ENCODE measurements at places on chromosomes 7 and 10.
A peak's percentile ranks its signal among the peaks of the same experiment; 100 is the strongest.

- DNase-seq, result no peak
These were observed 29.1 kb downstream of the TRUB1 start for GRCh38 chr10:114967071-114967470.

- DNase-seq, result no peak
These were observed 84.0 kb upstream of the ANLN start for GRCh38 chr7:36305648-36306047.

- DNase-seq, result no peak
These were observed 9.4 kb downstream of the EBF3 start for GRCh38 chr10:129954492-129955315.

GRCh38 chr10:76126607-76127527 is 695.4 kb downstream of the LRMDA start:
- no peak for DNase-seq

- DNase-seq, result no peak
These were observed 708.5 kb upstream of the SORCS1 start for GRCh38 chr10:107873007-107873406.

GRCh38 chr7:154909241-154910105 is 93.5 kb downstream of the PAXIP1 start:
- DNase-seq, result no peak

- no peak for DNase-seq
These were observed 399.9 kb upstream of the IGFBP3 start for GRCh38 chr7:46320956-46321355.

- no peak for DNase-seq
These were observed 188.5 kb upstream of the AGR3 start for GRCh38 chr7:17070231-17070708.

- no peak for DNase-seq
These were observed 9.9 kb downstream of the BAZ1B start for GRCh38 chr7:73512018-73512780.

DNA sequence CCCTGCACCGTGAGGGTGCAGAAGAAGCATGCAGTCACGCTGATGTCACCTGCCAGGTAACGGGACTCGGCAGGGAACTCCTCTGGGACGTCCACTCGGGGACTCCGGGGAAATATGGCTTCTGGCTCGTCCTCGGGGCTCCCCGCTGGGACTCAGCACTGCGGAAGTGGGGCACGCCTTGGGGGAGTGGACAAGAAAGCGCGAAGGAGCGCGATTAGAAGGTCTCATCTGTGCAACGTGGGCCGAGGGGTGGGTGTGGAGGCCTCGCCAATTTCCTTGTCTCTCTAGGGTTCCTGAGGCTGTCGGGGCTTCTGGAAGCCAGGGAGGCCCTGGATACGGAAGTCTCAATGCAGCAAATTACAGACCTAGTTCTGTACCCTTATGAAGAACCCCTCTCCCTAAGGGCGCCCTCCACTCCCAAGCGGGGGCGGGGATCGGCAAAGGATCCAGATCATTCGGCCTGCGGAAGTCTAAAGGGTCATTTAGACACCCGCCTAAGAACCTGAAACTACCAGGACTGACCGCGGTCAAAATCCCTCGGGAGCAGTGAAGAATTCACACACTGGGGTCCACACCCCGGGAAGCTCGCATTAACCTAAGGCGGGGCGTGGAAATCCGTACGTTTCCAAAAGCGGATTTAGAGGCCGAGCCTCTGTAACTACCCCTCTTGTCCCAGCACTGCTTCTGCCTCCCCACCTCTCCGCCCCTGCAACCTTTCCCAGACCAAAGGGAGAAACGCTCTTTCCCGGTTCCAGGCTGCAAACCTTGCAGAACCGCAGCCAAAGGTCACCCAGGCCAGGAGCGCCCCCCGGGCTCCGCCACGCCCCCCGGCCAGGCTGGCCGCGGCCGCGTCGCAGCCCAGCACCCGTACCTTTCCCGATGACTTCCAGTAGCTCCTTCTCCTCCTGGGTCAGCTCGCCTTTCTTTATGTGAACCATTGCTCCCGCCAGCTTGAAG is 640 bp downstream of the ANKMY2 start:
- DNase-seq, result peak; percentile 44

DNA sequence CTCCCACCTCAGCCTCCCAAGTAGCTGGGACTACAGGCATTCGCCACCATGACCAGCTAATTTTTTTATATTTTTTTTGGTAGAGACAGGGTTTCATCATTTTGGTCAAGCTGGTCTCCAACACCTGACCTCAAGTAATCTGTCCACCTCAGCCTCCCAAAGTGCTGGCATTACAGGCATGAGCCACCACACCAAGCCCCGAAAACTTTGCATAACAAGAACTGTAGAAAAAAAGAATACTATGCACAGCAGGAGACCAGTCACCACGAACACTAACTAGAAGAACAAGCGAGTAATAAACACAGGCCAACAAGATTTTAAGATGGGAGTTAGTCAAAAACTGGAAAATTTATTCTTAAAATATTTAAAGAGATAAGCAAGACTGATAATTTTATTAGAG is 447.0 kb downstream of the ETV1 start:
- DNase-seq, result no peak

GRCh38 chr7:49660170-49660783 is 113.2 kb upstream of the VWC2 start:
- DNase-seq, result no peak

GRCh38 chr7:20033621-20034400 is 183.4 kb downstream of the MACC1 start:
- no peak for DNase-seq

DNA sequence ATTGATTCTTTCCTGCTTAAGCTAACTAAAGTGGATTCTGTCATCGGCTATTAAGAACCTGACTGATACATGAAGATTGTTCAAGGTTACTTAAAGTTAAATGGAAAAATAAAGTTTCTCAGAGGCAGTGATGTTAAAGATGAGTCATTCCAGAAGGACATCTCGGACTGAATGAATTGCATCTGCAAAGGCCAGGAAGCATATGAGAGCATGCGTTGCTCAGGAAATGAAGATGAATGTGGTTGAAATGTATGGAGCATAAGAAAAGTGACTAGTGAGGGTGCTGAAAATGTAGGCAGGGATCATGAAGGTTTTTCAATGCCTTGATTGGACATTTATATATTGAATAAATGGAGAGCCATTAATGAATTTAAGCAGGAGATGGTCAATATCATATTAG is 133.9 kb upstream of the GHITM start:
- no peak for DNase-seq

DNA sequence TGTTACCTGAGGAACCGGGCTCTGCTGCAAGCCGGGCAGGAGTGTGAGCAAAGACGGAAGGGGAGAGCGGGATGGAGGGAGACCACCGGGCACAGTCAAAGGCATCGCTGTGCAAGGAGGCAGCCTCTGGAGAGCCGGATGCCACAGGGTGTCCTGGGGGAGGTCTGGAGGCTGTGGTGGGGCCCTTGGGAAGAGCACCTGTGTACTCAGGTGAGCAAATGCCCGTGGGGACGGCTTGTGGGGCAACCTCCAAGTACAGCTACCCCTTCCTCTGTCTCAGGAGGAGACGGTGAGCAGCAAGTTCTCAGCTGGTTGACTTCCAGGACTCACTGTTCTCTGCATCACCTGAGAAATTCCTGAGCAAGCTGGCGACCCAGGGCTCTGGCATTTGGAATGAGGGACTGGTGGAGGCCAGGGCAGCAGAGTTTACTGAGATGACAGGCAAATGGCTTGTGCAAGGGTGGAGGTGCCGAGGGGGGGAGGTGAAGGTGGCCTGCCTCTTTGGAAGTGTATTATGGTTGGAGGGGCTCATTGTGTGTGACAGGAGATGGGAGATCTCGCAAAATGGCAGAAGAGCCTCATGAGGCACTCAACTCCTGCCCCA is 345.2 kb upstream of the SHH start:
- DNase-seq, result no peak

- no peak for DNase-seq
These were observed 298.9 kb downstream of the WDR37 start for GRCh38 chr10:1354809-1355710.

GRCh38 chr10:90775351-90776028 is 82.3 kb downstream of the HTR7 start:
- no peak for DNase-seq

DNA sequence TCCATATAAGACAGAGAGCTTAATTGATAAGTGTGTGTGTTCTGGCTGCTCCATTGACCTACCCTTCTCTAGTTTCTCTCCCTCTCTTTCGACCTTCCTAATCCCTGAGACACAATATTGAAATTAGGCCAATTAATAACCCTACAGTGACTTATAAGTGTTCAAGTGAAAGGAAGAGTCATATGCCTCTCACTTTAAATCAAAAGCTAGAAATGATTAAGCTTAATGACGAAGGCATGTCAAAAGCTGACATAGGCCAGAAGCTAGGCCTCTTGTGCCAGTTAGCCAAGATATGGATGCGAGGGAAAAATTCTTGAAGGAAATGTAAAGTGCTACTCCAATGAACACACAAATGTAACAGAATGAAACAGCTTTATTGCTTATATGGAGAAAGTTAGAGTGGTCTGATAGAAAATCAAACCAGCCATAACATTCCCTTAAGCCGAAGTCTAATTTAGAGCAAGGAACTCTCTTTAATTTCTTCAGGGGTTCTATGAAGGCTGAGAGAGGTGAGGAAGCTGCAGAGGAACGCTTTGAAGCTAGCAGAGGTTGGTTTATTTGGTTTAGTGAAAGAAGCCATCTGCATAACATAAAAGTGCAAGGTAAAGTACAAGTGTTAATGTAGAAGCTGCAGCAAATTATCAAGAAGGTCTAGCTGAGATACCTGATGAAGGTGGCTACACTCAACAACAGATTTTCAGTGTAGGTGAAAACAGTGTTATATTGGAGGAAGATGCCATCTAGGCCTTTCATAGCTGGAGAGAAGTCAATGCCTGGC is 53.8 kb downstream of the ST7 start:
- no peak for DNase-seq

- DNase-seq, result no peak
These were observed 53.3 kb downstream of the ZMYND11 start for GRCh38 chr10:188546-188945.

GRCh38 chr7:116801092-116801710 is 61.2 kb upstream of the CAPZA2 start:
- no peak for DNase-seq

GRCh38 chr10:1128649-1129048 is 72.5 kb downstream of the WDR37 start:
- DNase-seq, result no peak

DNA sequence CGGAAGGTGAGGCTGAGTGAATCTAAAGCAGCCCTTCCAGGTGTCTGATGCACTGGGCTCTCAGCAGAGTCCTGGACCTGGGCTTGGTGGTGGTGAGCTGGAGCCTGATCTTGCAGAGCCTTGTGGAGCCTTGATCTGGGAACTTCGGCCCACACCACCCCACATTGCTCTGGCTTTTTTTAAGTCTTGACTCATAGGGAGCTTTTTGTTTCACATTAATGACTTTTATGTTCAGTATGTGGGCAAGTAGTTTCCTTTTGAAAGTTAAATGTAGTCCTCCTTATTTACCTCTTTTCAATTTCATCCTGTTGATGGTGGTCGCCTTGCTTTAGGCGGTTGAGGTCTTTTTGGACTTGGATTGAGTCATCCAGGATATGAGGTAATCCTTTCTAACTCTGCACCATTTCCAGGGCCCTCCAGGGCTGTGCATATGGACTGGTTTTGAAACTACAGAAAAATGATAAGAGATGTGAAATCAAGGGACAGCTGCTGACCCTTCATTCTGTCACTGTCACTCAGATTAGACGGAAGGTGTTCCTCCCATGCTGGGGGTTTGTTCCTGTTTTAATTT is 2.9 kb upstream of the NRAP start:
- DNase-seq, result no peak

GRCh38 chr7:101567230-101567629 is 61.9 kb downstream of the MYL10 start:
- no peak for DNase-seq
